RWPE1 (cell line): ENCODE measurements at places on chromosomes 3 and 15.

- DNase-seq: no peak
Observed at GRCh38 chr3:115980709-115981108, 357.4 kb downstream of the GAP43 start.

DNA sequence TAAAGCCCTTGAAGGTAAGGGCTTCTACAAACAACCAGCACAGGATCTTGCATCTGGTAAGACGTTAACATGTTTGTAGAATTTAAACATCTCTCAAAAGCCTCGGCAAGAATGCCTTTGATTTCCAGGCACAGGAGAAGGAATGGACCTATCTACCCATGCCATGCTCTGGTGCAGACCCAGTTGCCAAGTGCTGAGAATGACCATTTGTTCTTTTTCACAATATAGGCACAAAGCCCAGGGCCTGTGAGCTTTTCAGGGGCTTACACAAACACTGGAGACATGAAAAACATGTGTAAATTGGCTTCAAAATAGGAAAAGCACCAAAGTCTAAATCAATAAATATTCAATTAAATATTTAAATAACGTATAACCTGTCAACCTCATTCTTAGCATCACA, 266.9 kb upstream of the TTC14 start:
- no peak for DNase-seq

DNA sequence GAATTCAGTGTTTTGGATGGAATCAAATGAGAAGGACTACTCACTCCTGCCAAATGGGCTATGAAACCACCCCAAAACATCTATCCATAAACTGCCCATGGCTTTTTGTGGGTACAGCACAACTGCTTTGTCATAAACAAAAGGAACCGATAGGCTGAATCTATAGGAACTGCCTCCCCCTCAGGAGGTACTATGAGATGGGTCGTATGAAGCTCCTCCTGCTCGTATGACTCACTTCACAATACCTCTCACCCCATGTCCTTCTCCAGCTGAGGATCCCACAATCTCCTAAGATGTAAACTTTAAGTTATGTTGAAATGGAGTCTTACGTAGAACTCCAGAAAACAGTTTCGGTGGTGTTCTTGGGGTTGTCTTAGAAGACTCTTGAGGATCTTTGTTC, 129.9 kb upstream of the SAMMSON start:
- DNase-seq: no peak

GRCh38 chr15:85318732-85319076, 61.7 kb upstream of the AKAP13 start:
- no peak for DNase-seq
